Nephron progenitor cell (in vitro differentiated cells): ENCODE measurements at places on chromosomes 12 and 14.

DNA sequence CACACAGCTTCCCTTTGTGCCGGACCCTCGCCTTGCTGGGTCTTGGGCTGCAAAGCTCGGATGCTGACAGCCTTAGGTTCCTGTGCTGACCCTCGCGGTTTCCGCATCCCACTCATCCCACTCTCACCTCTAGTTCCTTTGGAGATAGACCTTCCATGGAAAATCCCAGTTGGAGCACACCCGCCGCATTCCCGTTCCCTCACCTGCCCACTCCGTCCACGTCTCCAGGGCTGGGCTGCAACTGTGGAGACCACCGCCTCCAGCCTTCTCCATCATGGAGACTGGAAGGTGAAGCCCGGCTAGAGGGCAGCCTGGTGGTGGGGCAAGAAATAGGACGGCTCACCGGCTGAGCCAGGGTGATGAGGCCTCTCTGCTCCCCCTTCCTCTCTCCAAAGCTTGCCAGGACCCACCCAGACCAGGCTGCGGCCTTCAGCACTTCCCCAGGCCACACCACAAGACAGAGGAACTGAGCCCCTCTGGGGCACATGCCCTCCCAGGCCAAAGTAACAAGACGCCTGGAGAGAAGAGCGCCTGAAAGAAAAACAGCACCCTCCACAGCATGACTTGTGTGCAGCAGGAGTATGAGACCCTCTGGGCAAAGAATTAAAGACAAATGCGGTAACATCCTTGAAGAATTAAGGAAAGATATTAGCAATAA lies 15.0 kb downstream of the TMEM121 start:
- H3K27ac ChIP-seq: no peak overlapping the region
- no peaks in the 10 kb centered on the region for H3K36me3 ChIP-seq
- peaks cover 12% of the 10 kb centered on the region for H3K27me3 ChIP-seq
- no peak for DNase-seq
- H3K4me3 ChIP-seq: no peak overlapping the region
- no peaks in the 10 kb centered on the region for H3K4me1 ChIP-seq

GRCh38 chr12:81221681-81222080 lies 143.8 kb downstream of the ACSS3 start:
- no peak overlapping the region for H3K4me3 ChIP-seq
- peaks cover 5% of the 10 kb centered on the region for H3K4me1 ChIP-seq
- H3K27ac ChIP-seq: no peak overlapping the region
- DNase-seq: no peak
- H3K36me3 ChIP-seq: peaks cover 5% of the 10 kb centered on the region
- H3K27me3 ChIP-seq: no peaks in the 10 kb centered on the region

GRCh38 chr14:72929316-72930080 lies 3.2 kb downstream of the DCAF4 start:
- peaks cover 10% of the 10 kb centered on the region for H3K27me3 ChIP-seq
- peaks cover 22% of the 10 kb centered on the region for H3K4me1 ChIP-seq
- no peak overlapping the region for H3K27ac ChIP-seq
- H3K36me3 ChIP-seq: peaks cover 13% of the 10 kb centered on the region
- no peak overlapping the region for H3K4me3 ChIP-seq
- DNase-seq: no peak

DNA sequence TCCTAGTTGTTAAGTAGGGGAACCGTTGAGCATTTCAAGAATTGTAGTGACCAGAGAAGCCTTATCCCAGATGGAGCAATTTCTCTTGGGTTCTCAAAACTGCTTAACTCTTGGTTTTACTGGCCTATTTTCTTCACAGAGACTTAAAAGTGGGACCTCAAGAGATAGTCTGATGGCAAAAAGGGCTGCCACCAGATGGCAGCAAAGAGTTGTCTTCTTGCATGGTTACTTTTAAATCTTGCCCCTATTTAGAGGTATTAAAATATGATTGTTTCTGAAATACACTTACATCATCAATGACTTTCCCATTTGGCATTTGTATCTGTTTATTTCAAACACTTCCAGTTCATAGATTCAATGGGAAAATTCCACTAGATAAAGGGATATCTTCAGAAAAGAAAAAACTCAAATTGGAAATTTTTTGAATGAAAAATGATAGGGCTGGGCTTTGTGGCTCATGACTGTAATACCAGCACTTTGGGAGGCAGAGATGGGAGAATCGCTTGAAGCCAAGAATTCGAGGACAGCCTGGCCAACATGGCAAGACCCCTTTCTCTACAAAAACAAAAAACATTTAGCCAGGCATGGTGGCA lies 69.9 kb upstream of the CNTN1 start:
- H3K4me3 ChIP-seq: no peak overlapping the region
- H3K27ac ChIP-seq: no peak overlapping the region
- H3K4me1 ChIP-seq: no peaks in the 10 kb centered on the region
- peak; percentile 70 for DNase-seq

GRCh38 chr12:47139000-47139681 lies 59.4 kb upstream of the AMIGO2 start:
- no peaks in the 10 kb centered on the region for H3K36me3 ChIP-seq
- H3K4me3 ChIP-seq: no peak overlapping the region
- no peaks in the 10 kb centered on the region for H3K4me1 ChIP-seq
- no peak overlapping the region for H3K27ac ChIP-seq
- H3K27me3 ChIP-seq: peaks cover 3% of the 10 kb centered on the region
- no peak for DNase-seq

- peaks cover 52% of the 10 kb centered on the region for H3K4me1 ChIP-seq
- no peak for DNase-seq
- peaks cover 4% of the 10 kb centered on the region for H3K27me3 ChIP-seq
- H3K4me3 ChIP-seq: no peak overlapping the region
- H3K36me3 ChIP-seq: no peaks in the 10 kb centered on the region
These were observed 26.2 kb downstream of the KITLG start for GRCh38 chr12:88553941-88554658.

DNA sequence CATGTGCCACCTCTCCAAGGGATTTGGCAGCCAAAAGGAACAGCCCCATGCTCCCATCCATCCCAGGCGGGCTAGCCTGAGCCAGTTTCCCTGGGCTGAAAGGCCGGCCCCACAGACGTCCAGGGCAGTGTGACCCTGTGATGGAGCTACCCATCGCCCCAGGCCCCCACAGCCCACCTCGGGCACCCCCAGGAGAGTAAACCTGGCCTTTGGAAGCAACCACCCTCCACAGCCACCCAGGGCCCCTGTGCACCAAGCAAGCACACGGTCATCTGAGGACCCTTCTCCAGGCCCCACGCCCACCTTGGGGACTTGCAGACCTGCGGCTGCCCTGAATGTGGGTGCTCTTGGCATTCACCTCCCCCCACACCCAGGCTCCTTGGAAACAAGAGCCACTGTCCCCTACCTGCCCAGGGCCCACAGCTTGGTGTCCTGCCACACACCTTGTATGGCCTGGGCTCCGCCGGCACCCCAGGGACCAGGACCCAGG lies 8.4 kb downstream of the AHNAK2 start:
- H3K4me3 ChIP-seq: no peak overlapping the region
- H3K36me3 ChIP-seq: no peaks in the 10 kb centered on the region
- peaks cover 18% of the 10 kb centered on the region for H3K27me3 ChIP-seq

DNA sequence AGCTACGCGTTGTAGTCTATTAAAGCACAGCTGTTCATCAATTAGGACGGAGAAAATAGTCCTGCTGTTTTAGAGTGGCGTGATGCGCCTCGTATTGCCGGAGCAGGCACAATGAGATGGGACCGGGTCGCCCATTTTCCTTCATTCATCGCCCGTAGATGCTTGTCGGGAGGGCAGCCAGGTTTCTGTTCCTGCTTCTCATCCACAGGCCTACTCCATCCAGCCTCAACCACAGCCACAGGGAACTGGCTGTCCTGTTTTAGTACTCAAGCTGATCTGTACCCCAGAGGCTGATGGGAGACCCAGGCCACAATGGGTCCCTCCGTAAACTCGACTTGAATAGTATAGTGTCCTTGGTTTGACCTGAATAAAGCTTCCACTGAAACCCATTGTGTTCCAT lies 264.0 kb downstream of the VRK1 start:
- H3K4me1 ChIP-seq: peaks cover 5% of the 10 kb centered on the region
- H3K27ac ChIP-seq: no peak overlapping the region
- peaks cover 13% of the 10 kb centered on the region for H3K27me3 ChIP-seq
- H3K36me3 ChIP-seq: no peaks in the 10 kb centered on the region
- DNase-seq: no peak

- DNase-seq: no peak
- H3K27me3 ChIP-seq: peaks cover 5% of the 10 kb centered on the region
- peak overlapping the region; percentile 26 for H3K27ac ChIP-seq
- no peak overlapping the region for H3K4me3 ChIP-seq
- no peaks in the 10 kb centered on the region for H3K36me3 ChIP-seq
- H3K4me1 ChIP-seq: peaks cover 53% of the 10 kb centered on the region
These were observed 7.4 kb downstream of the SCARB1 start for GRCh38 chr12:124856132-124856841.

DNA sequence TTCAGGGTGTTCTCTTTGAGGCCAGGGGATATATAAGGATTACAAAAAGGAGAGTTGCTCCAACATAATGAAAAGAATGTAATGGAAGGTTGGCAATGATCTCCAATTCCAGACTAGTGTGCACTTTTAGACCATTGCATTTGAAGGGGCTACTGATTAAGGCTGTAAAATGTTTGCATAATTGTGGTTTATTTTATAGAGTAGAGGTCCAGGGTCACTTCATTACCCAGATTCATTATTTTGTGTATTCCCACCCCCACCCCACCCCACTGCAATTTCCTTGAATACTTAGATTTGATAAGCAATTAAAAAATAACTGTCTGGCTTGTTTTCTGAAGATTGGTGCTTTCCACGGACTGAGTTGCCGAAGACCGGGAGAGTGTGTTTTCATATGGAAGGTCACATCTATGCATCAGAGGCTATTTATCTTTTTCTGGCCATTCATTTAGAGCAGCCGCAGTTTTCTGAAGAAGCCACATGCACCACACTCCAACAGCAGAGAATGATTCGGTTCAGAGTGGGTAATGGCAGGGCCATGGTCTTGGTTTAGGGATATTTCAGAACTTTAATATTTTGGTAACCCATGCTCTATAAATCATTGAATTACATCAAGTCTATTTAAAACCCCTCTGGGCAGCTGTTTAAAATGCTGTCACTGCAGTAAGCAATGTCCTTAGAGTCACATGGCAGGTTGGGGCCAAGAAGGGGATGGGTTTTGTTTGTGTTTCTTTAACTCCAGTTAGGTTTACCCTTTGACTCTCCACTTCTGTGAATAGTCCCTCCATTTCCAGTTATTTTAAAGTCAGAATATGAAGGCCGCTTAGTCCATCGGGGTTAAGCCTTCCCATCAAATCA lies 94.6 kb downstream of the TMEM30B start:
- peak overlapping the region; percentile 72 for H3K27ac ChIP-seq
- no peaks in the 10 kb centered on the region for H3K27me3 ChIP-seq
- H3K4me1 ChIP-seq: peaks cover 73% of the 10 kb centered on the region
- H3K4me3 ChIP-seq: peak overlapping the region; percentile 41
- no peak for DNase-seq

- no peak overlapping the region for H3K27ac ChIP-seq
- H3K36me3 ChIP-seq: no peaks in the 10 kb centered on the region
- H3K4me1 ChIP-seq: no peaks in the 10 kb centered on the region
These were observed 7.9 kb upstream of the DIO3 start for GRCh38 chr14:101553393-101553792.

DNA sequence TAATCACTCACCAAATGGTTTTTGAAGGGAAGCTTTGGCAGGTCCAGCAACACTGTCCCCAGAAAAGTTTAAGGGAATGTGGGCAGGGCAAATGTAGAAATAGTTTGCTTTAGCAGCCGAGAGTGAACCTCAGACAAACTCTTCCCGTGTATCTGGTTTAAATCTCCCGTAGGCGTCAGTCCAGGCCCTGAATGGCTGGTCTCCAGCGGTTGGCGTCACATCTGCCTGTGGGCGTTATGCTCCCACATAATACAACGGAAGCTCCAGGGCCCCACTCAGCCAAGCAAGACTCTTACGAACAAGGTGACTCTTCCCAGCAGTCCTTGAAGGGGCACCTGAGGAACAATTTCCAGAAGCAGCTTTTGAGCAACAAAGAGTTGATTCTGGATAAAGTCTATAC lies 942 bp downstream of the ZC2HC1C start:
- DNase-seq: no peak
- H3K27me3 ChIP-seq: peaks cover 18% of the 10 kb centered on the region
- H3K27ac ChIP-seq: no peak overlapping the region
- H3K4me1 ChIP-seq: peaks cover 8% of the 10 kb centered on the region
- no peak overlapping the region for H3K4me3 ChIP-seq
- no peaks in the 10 kb centered on the region for H3K36me3 ChIP-seq

DNA sequence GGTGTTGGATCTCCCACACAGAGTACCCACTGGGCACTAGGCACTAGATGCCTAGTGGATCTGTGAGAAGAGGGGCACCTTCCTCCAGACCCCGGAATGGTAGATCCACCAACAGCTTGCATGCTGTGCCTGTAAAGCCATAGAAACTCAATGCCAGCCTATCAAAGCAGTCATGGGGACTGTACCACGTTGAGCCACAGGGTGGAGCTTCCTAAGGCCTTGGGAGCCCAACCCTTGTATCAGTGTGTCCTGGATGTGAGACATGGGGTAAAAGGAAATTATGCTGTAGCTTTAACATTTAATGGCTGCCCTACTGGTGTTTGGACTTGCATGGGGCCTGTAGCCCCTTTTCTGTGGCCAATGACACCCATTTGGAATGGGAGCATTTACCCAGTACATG lies 1024.9 kb downstream of the TMEM121 start:
- H3K4me3 ChIP-seq: no peak overlapping the region
- H3K4me1 ChIP-seq: no peaks in the 10 kb centered on the region
- H3K36me3 ChIP-seq: no peaks in the 10 kb centered on the region

- H3K36me3 ChIP-seq: no peaks in the 10 kb centered on the region
- H3K4me1 ChIP-seq: peaks cover 26% of the 10 kb centered on the region
- peak overlapping the region; percentile 93 for H3K27ac ChIP-seq
- peak overlapping the region; percentile 94 for H3K4me3 ChIP-seq
These were observed 1.3 kb downstream of the BBS10 start for GRCh38 chr12:76346798-76347420.

- DNase-seq: no peak
- H3K4me1 ChIP-seq: no peaks in the 10 kb centered on the region
- H3K36me3 ChIP-seq: no peaks in the 10 kb centered on the region
- H3K27me3 ChIP-seq: peaks cover 14% of the 10 kb centered on the region
- no peak overlapping the region for H3K27ac ChIP-seq
- no peak overlapping the region for H3K4me3 ChIP-seq
These were observed 354.6 kb downstream of the NRXN3 start for GRCh38 chr14:78524766-78525165.

GRCh38 chr12:45509187-45509586 lies 220.3 kb upstream of the ARID2 start:
- no peak for DNase-seq
- peaks cover 2% of the 10 kb centered on the region for H3K27me3 ChIP-seq
- H3K27ac ChIP-seq: no peak overlapping the region
- no peaks in the 10 kb centered on the region for H3K4me1 ChIP-seq
- no peak overlapping the region for H3K4me3 ChIP-seq

- H3K4me1 ChIP-seq: no peaks in the 10 kb centered on the region
- H3K27ac ChIP-seq: no peak overlapping the region
- DNase-seq: no peak
- peaks cover 4% of the 10 kb centered on the region for H3K27me3 ChIP-seq
- H3K36me3 ChIP-seq: no peaks in the 10 kb centered on the region
- H3K4me3 ChIP-seq: no peak overlapping the region
These were observed 103.1 kb downstream of the UNC79 start for GRCh38 chr14:93533842-93534241.

GRCh38 chr12:13178568-13179210 lies 17.8 kb upstream of the EMP1 start:
- H3K4me1 ChIP-seq: peaks cover 60% of the 10 kb centered on the region
- H3K36me3 ChIP-seq: no peaks in the 10 kb centered on the region
- H3K4me3 ChIP-seq: no peak overlapping the region
- DNase-seq: no peak
- H3K27me3 ChIP-seq: peaks cover 12% of the 10 kb centered on the region
